ENCODE measurements at places on chromosomes 2 and 18.

- no peak for DNase-seq
These were observed 88.3 kb downstream of the SOWAHC start for GRCh38 chr2:109702250-109702985.

GRCh38 chr2:189441709-189442074, 418 bp downstream of the WDR75 start:
- DNase-seq = no peak

GRCh38 chr2:159152128-159152778, 134.2 kb downstream of the WDSUB1 start:
- DNase-seq = no peak

- DNase-seq = no peak
These were observed 95.6 kb upstream of the PDE1A start for GRCh38 chr2:182522405-182522896.

GRCh38 chr18:59318460-59319050, at the start of gene CPLX4:
CPLX4 (minus strand) TSS chr18:59318649; CDS start chr18:59318462, 187 bp downstream.
- no peak for DNase-seq

DNA sequence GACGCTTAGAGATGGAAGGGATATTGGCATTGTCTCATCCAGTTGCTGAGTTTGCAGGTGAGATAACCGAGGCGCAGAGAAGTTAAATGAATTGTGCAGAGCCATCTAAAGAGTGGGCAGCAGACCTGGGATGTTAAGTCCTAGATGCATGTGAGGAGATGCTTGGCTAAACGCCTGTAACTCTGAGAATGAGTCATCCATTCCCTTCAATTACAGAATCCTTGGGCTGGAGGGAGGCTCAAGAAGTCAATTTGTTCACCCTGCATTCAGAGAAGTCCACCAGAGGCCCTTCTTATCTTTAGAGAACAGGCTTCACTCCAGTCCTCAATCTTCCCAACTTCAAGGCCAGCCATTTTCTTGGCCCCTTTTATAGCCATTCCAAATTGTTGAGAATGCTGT, 1.6 kb downstream of the EHD3 start:
- DNase-seq = no peak

- DNase-seq = no peak
These were observed 12.7 kb downstream of the KDM3A start for GRCh38 chr2:86453836-86454235.

- DNase-seq = no peak
These were observed 72.7 kb upstream of the MGAT4A start for GRCh38 chr2:98803405-98804264.

DNA sequence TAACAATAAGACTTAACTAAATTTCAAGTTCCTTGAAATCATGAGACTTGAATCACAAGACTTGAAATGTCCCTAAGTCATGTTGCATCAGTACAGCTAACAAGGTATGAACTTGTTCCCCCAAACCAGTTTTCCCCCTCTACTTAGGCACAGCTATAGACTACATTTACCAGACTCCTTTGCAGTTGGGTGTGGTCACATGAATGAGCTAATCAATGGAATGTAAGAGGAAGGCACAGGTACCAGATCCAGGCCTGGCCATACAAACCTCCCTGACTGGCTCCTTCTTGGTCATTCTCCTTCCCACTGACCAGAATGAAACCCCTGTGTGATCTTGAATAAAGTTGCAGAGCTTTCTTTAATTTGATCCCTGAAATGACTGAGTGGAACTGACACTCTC, 77.8 kb downstream of the DNER start:
- DNase-seq = no peak

DNA sequence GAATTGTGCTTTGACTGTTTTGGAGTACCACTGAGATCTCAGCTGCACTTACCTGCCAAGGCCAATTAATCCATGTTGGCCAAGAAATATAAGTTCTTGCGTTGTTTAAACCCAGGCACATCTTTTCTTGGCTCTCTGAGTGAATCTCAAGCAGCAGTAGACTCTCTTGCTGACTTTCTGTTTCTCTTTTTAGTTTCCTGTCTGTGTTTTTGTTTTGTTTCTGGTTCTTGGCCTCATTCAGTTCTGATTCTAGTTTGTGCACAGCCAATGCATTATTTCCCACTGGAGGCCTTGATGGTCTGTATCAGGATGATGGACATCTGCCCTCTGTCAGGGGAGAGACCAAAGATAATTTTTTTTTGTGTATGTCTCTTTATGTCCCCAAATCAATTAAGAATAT, 379.4 kb downstream of the CDH2 start:
- DNase-seq = no peak

- no peak for DNase-seq
These were observed 32.4 kb downstream of the DYNC1I2 start for GRCh38 chr2:171719660-171720059.

GRCh38 chr2:34949316-34949715, 1350.2 kb upstream of the FAM98A start:
- no peak for DNase-seq

GRCh38 chr2:37324536-37324785, 172 bp downstream of the PRKD3 start:
- DNase-seq = no peak

DNA sequence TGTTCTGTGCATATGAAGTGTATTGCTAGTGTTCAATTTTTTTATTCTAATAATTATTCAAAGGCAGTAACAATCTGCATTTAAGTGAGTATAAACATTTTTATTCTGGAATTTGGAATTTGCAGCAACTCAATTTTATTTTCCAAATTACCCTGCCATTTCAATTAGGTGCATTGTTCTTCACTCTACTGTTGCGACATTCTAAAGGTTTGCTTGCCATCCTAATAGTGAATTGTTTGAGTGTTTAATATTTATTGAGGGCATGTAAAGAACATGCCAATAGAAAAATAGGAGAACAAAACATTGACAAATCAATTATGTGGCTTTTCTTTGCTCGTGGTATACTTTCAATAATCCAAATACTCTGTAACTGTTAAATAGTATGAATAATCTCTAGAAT, 18.0 kb downstream of the MEIS1 start:
- DNase-seq = no peak

DNA sequence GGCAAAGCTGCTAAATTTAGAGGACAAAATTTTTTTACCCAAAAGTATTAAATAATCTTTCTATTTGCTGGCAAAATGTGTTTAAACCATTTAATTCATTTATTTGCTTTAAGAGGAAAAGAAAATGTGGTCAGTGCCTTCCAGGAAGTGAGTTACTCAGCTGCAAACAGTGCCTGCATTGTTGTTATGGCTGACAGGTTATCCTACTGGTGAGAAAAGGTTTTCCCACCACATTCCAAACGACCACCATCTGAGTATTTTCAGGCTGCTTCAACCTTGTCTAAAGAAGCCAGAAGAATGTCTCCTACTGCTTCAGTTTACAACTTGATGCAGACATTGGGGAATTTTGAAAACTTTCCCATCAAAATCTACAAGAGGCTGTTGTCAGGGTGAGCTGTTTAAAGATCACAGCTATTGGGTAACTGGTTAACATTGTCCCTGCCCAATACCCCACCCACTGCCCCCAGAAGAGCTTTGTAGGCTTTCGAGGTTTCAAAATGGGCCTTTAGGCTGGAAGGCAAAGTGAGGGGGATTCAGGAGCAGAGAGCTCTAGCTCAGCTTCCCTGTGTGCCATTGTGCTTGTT, 461.3 kb upstream of the FANCL start:
- DNase-seq = no peak

DNA sequence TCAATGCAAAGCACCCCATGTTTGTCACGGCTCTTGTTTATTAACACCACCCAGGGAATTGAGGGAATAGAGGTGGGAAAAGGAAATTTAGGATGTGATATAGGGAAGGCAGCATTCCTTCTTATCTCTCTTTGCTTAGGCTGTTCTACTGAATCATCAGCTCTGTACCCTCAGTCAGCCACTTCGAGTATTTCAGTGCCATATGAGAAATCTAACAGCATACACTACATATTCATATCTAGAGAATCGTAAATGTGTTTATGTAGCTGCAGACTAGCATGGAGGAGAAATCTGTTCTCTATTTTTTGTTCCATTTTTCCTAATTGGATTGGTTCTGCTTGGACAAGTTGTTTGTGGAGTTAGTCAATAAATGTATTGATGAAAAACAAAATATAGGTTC, 187.8 kb downstream of the CTNNA2 start:
- DNase-seq = no peak

DNA sequence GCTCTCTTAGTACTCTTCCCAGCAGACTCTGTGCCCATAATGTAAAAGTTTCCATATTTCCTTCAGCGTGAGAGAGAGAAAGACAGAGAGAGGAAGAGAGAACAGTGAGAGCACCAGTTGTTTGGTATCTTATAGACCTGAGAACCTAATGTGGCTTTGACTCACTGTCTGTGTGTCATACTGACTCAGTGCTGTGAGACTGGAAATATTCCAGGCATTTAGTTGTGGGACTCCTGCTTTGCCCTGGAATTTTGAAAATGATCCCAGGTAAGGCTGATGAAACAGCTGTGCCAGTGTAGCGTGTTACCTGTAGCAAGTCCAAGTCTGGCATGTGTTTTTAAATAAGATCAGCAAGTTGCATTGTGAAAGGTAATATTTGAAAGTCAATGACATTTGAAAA, 87.9 kb upstream of the KCNH7 start:
- no peak for DNase-seq

DNA sequence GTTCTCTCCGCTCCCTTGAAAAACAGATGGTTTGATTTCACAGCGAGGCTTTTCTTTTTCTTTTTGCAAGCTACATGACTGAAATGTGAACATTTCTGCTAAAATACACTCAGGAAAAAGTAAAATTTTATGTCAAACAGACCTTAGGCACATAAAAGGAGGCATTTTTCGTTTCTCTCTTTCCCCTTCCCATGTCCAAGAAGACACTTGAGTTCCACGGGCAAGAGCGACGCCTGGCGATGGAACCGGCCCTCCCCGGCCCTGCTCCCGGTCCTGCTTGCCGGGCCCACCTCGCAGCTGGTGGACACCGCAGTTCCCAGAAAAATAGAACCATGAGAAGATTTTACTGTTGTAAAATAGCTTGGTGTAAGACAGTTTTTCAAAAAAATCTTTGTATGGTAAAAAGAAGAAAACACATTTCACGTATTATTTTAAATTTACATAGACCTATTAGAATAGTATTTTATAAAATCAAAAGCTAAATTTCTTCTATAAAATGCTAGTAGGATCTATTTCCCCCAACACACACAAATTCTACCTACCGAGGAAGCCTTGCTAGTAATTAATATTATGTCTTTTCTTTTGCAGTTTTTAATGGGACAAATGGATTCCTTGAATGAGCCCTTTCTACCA, 2.3 kb upstream of the ALKAL2 start:
- peak; percentile 66 for DNase-seq

GRCh38 chr2:5945742-5946141, 253.6 kb downstream of the SOX11 start:
- no peak for DNase-seq

DNA sequence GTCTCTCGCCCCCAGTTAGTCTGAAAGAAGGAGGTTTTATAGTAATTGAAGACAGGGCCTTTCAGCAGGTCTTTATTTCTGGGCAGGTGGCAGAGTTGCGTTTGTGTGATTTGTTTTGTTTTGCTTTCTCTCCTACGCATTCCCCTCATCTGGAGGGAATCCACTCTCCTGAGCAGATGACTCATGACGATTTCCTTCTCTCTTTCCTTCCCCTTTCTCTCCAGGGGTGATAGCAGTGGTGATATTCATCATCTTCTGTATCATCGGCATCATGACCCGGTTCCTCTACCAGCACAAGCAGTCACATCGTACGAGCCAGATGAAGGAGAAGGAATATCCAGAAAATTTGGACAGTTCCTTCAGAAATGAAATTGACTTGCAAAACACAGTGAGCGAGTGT, 888.8 kb downstream of the CNTNAP5 start:
- DNase-seq = no peak

DNA sequence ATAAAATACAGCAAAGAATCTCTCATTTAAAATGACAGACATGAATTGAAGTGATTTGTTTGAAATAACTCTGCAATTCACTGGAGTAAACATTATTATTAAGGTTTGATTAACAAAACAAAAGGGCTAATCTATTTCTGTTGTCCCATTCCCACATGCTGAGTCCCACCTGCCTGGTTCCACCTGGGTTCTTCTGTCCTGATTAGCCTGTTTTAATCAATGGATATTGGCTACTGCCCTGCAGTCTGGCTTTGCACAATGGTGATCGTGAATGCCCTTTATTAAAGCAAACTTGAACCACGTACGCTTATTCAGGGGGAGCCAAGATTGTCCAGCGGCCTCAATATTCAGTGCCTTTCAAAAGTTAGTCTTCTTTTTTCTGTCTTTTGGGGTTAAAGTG, 72.8 kb upstream of the CDH19 start:
- no peak for DNase-seq

DNA sequence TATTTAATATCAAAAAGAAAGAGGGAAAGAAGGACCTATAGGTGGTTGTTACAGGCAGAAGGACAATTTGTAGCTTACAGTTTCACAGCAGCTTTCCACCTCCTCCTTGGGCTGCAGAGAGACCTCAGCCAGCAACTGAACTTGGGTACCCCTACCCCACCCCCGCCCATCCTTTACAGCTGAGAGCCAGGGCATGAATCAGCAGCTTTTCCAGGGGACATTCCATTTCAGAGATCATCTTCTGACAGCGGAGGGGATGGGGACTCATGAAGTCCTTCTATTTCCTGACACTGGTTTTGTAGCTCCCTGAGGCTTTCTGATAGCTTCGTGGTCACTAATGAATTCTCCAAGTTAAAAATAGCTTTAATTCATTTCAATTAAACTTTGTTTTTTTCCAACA, 96.4 kb downstream of the ITGB1BP1 start:
- DNase-seq = no peak

DNA sequence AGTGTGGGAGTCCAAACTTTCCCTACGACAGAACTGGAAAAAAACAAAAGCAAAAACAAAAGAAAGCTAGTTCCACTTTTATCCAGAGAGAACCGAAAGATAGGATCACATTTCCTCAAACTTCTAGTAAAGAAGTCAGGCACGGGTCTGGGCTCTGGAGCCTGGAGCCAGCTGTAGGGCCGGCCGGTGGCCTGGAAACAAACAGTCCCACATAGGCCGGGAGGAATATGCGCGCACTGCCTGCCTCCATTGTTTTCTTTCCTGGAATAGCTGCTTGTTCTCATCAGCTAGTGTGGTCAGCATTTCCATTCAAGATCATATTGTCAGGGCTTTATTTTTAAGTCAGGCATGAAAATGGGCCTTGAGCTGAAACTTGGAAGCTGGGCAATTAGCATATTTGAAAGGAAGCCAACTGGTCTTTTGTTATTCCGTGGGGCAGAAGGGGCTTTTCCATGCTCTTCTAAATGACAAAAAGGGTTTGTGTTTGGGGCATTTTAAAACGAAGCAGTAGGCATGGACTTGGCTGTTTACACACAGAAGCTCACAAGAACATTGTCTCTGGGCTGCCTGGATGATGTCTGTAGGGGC, 58.7 kb upstream of the RFX8 start:
- no peak for DNase-seq

GRCh38 chr2:109162999-109163398, 34.0 kb downstream of the SH3RF3 start:
- DNase-seq = no peak

Data from neural crest cell (in vitro differentiated cells).